ENCODE measurements at places on chromosomes 4 and X.

DNA sequence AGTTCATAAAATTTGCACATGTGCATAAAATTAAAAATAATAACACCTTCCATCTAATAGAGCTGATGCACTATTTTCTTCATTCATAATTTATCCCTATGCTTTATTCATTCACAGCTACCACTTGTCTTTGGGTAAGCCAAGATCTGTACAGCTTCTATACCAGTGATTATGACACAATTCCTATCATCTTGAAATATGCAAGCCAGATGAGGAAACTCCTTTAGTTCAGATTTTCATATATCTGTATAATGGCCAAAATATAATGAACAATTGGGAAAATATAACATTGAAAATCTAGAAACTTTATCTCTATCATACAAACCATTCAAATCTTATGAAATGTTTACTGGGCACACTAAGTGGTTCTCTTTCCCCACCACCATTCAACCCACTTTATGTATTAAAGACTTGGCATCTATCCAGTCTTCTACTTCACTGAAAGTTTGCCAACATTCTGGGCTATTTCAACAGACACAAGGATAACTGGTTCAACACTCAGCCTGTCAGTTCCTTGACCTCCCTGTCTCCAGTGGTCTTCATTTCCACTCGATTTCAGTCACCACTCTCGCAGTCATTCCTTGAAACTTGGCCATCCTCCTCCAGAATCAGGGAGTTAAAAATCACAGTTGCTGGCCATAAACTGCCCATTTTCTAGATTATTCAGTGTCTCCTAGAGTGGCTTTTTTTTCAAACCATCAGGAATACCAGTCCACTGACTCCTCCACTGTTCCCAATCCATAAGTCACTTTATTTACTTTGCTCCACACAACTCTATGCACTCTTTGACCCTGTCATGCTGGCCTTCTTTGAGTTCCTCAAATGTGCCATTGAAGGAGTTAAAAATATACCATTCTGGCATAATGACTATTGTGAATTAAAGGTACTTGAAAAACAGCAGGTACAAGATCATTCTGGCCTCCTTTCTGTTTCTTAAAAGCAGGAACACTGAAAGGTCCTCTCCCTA is 85.5 kb downstream of the CAMK2D start:
- DNase-seq = no peak

DNA sequence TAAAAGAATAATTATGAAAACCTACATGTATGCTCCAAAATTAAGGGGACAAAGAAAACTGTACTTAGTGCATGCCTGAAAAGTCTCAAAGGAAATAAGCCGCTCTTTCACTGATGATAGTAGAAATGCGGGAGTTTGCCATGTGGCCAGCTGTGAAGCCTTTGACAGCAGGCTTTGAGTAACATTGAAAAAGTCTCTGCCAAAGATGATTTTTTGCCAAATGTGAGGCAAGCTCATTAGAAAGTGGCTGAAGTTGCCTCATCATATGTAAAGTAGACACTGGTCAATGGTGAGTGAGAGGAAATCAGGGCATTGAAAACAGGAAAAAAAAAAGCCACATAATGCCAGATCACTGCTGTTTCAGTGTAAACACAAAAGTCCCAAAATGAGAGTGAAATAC is 2360.1 kb downstream of the PCDH7 start:
- DNase-seq = no peak

GRCh38 chr4:71239365-71239764 is 99.5 kb upstream of the SLC4A4 start:
- DNase-seq = no peak

- DNase-seq = no peak
These were observed 173.2 kb downstream of the PDGFC start for GRCh38 chr4:156798438-156798837.

DNA sequence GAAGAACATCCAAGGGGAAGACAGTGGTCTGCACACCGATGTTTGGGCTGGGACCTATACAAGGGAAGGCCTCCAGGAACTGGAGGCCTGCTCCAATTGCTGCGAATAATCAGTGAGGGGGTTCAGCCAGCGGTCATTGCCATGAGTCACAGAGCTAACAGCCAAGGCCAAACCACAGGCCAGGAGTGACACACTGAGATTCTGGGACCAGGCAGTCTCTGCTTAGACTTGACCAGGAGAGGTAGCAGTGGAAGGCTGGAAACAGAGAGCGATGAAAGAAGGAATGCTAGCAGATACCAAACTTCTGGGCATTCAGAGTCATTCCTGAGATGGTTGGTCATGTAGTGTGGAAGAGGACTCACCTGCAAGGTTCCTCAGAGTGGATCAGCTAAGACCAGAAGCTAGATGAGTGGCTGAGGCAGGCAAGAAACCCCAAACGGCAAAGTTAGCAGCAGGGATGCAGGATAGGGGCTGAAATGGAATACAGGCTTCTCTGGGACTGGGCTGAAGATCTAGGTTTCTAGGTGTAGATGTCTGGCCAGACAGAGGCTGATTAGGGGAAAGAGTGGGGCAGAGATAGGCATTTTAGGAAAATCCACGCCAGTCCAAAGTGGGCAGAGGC is 54.7 kb downstream of the CNGA2 start:
- DNase-seq = no peak

DNA sequence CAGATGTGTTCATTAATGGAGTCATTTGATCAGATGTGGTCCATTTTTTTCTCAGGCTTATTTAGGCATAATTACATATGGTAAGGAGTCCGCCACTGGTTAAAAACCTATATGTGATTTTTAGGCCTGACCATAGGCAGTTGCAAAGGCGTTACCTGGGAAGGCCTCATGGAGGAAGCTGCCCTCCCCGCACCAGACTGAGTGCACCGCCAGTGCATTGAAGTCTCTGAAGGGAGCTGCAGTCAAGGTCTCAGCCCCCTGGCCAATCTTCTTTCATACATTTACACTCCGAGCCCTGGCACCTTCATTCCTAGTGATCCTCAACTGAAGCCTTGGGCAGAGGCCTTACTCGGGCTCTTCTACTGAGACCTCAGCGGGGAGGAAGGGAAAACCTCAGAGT is 898.2 kb upstream of the AGA start:
- DNase-seq = no peak
